ENCODE measurements at places on chromosomes 7 and 10.

DNA sequence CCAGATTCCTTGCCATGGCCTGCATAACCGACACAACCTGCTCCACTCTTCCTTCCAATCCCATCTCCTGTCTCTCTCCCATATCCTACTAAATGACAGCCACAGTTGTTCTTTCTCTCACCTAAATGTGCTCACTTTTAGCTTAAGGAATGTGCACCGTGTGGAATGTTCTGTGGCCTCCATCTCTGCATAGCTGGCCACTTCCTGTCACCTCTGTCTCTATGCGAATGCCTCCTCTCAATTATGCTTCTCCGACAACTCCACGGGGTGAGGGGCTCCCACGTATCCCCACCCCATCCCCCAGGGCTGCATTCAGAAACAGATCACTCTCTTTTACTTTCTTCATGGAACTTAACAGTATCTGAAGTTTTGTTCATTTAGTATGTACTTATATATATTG, 110.7 kb downstream of the RAB18 start:
- DNase-seq: no peak

DNA sequence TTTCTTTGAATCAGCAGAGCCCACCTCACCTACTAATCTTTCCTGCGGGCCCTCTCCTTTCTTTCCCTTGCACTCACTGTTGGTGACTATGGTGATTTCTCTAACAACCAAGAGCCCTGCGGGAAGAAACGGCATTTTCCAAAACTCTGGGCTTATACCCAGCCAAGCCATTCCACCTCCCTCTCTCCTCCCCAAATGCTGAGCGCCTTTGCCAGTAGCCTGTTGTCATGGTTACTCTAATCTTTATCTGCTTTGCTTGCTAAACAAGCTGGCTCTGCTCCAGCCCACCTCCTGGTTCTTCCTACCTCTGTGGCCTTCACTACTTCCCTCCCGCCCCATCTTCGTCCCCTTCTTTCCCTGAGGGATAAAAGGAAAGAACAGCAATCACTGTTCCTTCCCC, 86.7 kb downstream of the DGKI start:
- no peak for DNase-seq

- DNase-seq: no peak
Observed at GRCh38 chr7:103597606-103598005, 151.6 kb upstream of the SLC26A5 start.

GRCh38 chr10:131929122-131929845, 28.5 kb downstream of the PPP2R2D start:
- no peak for DNase-seq

GRCh38 chr10:86306628-86307278, 59.8 kb downstream of the GRID1 start:
- no peak for DNase-seq

- no peak for DNase-seq
Observed at GRCh38 chr7:116832692-116833091, 29.7 kb upstream of the CAPZA2 start.

DNA sequence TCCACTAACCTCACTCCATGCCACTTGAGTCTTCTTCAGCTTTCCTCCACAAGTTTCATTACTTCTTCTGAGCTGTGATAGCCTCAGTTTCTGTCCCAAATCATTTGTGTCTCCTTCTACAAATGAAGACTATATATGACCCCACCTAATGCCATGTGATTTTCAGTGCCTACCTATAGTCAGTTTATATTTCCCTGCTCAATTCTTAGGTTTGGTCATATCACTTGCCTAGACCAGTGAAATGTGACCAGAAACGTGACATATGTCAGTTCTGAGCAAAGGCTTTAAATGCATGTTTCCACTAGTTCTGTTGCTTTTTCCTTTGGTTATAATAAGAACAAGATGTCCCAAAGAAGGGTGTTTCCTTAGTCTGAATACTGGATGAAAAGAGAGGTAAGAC, 24.6 kb upstream of the REEP3 start:
- DNase-seq: no peak

DNA sequence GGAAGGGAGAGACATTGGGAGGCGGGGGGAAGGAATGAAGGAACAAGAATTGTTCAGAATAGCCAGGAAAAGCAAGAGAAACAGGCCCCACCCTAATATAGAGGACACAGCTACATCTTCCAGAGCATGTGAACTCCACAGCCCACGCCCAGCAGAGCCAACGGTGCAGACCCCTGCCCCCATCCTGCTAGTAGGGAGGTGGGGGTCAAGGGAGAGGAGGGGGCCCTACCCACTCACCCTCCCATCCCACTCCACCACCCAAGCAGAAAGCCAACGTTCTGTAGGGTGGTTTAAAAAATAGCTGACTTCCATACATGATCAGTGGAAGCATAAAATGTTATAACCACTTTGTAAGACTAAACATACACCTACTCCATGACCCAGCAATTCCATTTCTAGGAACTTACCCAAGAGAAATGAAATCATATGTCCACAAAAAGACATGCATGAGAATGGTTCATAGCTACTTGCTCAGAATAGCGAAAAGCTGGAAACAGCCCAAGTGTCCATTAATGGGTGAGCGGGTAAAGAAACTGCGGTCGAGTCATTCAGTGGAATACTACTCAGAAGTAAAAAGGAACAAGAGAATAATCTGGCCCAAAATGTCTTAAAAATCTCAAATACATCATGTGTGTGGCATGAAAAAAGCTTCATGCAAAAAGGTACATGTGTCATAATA, 31.8 kb downstream of the CTBP2 start:
- no peak for DNase-seq

GRCh38 chr10:80453842-80454512, at the start of gene TSPAN14:
TSPAN14 (plus strand) TSS chr10:80454310; CDS start chr10:80489234, 34,924 bp downstream.
- no peak for DNase-seq

GRCh38 chr10:18868919-18869318, 179.7 kb upstream of the MALRD1 start:
- no peak for DNase-seq

GRCh38 chr7:116598861-116599260, 73.1 kb upstream of the MET start:
- no peak for DNase-seq

GRCh38 chr10:103111031-103111917, 81.8 kb downstream of the NT5C2 start:
- no peak for DNase-seq

DNA sequence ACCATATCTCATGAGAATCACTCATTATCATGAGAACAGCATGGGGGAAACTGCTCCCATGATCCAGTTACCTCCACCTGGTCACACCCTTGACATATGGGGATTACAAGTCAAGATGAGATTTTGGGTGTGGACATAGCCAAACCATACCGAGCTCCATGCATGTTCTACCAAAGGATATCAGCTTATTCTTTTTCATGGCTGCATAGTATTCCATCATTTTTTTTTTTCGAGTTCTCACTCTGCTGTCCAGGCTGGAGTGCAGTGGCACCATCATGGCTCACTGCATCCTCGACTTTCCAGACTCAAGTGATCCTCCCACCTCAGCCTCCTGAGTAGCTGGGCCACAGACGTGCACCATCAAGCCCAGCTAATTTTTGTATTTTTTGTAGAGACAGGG, 668.3 kb downstream of the GATA3 start:
- DNase-seq: no peak

- no peak for DNase-seq
Observed at GRCh38 chr7:81433692-81434331, 336.0 kb downstream of the HGF start.

DNA sequence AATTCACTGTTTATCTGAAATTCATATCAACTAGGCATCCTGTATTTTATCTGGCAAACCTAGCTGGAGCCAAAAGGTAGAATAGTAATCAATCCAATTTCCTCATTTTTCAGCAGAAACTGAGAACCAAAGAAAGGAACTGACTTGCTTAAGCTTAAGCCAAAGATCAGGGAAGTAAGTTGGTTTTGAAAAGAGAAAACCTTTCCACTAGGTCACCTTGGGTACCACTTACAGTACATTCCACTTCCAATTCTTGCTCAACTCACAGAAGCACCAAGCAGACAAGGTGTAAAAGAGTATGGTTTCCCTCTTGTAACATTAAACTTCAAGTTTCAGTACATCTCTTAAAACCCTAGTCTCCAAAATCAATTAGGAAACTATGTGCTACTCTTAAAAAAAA, 79.6 kb downstream of the ZFAND4 start:
- no peak for DNase-seq

DNA sequence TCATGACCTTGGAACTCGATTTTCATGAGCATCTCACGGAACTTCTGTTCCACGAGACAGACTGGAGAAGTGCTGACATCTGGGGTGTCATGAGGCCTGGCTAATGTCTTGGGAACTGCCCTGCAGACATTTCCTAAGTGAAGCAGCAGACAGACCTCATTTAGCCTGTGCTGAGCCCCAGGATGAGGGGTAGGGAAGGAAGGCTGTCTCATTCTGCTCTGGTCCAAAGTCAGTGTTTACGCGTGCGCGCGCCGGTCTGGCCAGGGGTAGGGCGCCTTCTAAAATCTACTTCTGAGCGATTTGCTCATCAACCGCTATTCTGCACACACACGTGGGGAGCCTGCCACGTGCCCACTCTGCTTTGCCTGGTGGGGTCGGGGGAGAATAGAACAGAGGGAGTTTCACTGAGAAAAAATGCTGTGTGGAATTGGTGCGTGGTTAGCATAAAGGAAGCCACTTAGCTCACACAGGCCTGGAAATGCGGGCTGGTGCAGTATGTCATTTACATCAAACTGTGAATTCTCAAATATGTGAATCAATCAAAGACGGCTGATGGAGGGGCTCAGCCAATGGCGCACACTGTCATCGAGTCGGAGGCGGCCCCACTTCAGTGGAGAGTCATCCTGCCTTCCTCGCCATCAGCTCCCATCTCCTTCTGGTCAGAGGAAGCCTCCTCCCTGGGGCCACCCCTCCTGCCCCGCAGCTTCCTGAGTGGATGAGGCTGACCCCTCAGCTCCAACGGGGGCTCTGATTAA, 335.1 kb downstream of the ADARB2 start:
- no peak for DNase-seq

DNA sequence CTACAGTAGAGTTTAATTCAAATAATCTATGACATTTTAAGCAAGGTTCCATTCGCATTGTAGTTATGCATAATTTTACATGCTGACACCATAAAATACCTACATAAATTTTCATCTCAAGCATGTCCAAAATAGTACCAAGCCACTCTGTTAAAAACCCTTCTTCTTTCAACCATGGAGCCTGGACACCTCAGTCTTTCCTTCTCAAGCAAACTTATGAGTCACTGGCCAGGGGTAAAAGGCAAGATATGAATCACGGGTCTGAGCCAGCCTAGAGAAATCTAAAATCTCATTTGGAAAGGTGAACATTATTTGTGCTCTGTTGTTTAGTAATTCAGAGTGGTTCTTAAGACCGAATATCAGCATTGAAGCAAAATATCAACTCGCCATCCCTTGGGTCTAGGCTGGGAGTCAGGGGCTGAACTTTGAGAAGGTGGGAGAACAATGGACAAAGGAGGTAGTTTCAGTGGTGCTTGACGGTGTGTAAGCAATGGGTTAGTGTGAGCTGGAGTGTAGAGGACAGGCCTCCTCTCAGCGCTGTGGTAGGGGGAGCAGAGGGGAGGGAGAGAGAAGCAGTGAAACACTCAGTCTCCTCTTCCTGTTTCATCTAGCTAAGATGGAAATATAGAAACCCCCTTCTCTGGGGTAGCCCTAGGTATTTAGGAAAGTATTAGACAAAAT, 19.1 kb upstream of the GPAM start:
- no peak for DNase-seq

DNA sequence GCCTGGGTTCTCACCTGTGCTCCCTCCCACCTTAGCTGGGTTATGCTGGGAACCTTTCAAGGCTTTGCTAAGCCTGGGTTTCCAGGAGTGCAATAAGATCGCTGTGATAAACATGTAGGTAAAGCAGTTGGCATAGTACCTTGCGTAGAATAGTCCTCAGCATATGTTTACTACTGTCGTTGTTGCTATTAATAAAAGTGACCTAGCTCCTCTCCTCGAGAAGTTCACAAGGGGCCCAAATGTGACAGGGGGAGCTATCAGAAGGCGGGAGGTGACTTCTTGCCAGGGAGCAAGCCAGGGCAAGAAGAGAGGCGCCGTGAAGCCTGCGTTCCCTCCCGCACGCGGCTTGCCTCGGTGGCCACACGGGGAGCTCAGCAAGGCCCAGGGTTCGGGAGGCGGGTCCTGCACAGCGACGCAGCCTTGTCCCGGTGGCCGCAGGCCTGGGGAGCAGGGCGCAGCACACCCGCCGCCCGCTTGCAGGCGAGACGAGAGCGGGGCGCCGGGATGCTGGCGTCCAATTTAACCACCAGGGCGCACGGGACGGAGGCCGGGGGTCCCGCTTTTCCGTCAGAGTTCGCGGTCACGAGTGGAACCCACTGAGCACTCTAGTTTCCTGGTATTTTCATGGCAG, 106.2 kb downstream of the SNX10 start:
- no peak for DNase-seq

DNA sequence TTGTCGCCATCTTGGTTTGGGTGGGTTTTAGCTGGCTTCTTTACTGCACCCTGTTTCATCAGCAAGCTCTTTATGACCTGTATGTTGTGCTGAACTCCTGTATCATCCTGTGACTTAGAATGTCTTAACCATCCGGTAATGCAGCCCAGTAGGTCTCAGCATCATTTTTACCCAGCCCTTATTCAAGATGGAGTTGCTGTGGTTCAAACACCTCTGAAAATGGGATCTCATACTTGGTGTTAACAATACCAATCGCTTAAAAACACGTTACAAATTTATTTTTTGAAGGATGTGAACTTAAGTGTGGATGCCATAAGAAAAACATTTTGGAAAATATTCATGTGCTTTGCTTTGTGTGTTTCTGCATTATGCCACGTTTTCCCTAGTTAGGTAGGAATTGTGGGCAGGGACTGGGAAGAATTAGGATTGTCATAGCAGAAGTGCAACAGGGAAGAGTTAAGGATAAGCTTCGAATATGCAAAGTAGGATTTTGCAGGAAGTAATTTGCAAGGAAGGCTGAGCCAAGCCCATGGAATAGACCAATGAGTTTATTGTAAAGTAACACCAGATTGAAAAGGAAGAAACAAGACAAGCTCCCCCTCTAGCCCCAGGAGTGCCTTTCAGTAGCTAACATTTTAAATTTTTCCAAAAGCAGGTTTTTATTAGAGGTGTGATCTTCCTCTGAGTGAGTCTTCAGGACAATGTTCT, 56.4 kb downstream of the PRR15 start:
- no peak for DNase-seq
